ENCODE measurements at places on chromosomes 6 and 20.

- no peak for DNase-seq
These were observed 24.7 kb downstream of the KCNK17 start for GRCh38 chr6:39289490-39289889.

DNA sequence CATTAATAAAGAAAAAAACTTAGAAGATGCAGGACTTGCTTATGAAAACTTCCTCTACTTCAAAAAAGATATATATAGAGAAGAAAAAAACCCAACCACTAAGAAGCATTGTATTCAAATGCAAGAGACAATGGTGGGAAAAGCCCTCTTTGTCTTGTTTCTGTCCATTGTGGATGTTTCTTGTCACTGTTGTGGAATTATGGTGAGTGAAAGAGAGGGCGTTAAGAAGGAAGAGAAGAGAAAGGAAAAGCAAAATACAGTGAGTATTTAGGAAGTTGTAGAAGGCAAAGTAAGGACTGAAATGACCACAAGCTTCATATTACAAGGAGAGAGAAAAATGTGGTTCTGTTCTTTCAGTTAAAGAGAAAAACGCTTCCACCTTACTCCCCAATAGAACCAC is 14.1 kb upstream of the THBD start:
- DNase-seq = no peak

GRCh38 chr6:158244373-158244772 is 67.9 kb upstream of the TULP4 start:
- no peak for DNase-seq

- DNase-seq = no peak
These were observed 1.1 kb upstream of the SLC2A10 start for GRCh38 chr20:46708172-46708860.

DNA sequence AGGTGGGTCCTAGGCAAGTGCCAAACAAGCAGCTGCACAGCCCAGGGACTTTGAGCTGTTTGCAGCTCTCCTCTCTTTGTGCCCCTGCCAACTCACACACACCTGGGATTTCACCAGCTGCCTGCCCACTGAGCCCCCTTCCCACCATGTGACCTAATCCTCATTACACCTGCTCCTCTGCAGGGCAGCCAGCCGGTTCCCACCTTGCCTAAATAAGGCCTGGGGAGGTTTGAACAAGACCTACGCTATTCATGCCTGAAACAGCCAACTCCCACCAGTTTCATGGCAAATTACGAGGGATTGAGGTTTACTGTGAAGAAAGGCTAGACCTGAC is 92.6 kb upstream of the SOX4 start:
- no peak for DNase-seq

- DNase-seq = no peak
These were observed 3.9 kb downstream of the LPIN3 start for GRCh38 chr20:41344477-41344876.

DNA sequence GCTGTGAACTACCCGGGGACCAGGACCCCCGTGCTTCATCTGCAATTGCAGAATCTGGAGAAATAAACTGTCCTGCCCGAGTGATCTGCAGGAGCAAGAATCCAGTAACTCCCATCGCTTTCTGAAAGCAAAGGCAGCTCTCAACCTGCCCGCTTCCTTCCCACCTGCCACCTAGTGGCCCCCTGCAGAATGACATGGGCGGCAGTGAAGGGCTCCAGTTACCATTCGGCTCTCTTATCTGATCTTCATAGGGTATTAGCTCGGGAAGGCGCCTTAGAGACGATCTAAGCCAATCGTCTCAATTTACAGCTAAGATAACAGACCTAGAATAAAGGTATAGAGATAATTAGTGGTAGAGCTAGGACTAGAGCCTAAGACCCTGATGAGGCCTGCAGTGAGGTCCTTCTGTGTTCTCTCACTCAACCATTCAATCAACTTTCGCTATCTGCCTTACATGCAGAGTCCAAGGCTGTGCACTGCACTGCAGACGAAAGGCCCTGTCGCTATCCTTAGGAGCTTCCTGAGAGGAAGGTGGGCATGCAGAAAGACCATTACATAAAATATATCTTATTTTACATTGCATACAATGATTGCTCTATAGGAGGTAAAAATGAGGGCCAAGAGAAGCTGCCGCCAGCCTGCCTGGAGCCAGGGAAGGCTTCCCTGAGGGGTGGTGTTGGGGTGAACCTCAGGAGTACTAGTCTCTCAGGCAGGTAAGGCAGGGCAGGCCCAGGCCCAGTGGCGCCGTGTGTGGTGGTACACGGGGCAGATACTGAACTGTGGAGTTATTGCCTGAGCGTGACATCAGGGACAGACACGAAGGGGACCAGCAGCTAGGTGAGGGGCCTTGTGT is 7.1 kb upstream of the PSMG4 start:
- DNase-seq = peak; percentile 63

GRCh38 chr6:15504581-15505350 is 158.1 kb downstream of the DTNBP1 start:
- no peak for DNase-seq

- DNase-seq = peak; percentile 67
These were observed at the start of gene SYTL3 for GRCh38 chr6:158649289-158650143. Gene SYTL3, plus strand, starts transcription at chr6:158650054. Its CDS starts 13,215 bp downstream, at chr6:158663269.

GRCh38 chr6:97067045-97067444 is 142.5 kb downstream of the KLHL32 start:
- DNase-seq = no peak

DNA sequence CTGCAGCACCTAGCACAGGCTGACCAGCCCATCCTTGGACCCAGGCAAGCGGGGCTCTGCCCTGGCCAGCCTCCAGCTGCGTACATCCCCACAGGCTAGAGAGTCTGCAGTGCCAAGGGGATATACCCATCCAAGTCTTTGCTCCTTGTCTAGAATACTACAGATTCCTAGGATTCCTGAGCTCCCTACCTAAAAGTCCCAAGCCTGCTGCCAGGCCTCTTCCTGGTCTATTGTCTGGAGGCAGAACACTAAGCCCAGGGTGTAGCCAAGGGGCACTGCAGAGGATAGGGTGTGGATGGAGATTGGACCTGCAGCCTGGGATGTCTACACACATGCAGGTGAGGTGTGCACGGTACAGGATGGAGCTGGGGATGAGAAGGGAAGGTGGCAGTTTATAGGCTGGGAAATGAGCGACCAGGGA is 90.0 kb upstream of the SIRPA start:
- no peak for DNase-seq

DNA sequence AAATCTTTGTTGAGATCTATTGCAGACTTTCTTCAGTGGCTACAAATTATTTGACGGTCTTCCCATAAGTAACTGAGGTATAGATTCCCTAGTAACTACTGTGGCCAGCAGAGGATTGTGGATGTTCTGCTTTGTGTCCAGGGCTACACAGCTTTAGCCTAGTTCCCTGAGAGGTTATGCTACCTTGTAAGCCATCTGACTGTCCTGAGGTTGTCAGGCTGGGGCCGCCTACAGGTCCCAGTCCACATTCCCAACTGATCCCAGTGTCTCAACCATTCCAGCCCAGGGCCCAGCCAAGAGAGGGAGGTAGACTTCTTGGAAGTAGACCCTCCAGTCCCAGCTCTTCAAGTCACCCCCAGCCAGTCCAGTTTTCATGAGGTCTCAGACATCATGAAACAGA is 57.7 kb downstream of the BANF2 start:
- DNase-seq = no peak

GRCh38 chr6:122222761-122223160 is 176.7 kb upstream of the HSF2 start:
- no peak for DNase-seq

DNA sequence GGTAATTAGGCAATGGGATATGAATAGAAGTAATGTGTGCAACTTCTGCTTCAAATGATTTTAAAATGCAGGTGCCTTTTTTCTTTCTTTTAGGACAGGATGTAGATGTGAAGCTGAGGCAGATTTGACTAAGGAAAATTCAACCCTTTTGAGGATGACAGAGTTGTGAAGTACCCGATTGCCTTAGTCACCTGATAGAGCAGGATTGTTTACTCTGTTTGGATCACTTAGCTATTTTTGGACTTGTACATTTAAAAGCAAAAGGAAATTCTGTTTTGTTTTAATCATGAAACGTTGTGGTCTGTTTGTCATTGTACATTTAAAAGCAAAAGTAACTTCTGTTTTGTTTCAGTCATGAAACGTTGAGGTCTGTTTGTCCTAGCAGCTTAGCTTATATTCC is 143.4 kb downstream of the FAM83B start:
- DNase-seq = no peak

DNA sequence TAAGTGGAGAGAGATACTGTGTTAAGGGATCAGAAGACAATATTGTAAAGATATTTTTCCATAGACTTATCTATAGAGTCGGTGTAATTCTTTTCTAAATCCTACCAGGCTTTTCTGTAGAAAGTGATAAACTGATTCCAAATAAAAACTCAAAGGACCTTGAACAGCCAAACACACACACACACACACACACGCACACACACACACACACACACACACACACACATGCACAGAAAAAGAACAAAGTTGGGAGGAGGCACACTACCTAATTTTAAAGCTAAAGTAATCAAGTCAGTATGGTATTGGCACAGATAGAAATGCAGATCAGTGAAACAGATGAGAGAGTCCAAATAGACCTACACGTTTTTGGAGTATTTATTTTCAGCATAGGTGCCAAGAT is 456.2 kb downstream of the CDC5L start:
- DNase-seq = no peak

DNA sequence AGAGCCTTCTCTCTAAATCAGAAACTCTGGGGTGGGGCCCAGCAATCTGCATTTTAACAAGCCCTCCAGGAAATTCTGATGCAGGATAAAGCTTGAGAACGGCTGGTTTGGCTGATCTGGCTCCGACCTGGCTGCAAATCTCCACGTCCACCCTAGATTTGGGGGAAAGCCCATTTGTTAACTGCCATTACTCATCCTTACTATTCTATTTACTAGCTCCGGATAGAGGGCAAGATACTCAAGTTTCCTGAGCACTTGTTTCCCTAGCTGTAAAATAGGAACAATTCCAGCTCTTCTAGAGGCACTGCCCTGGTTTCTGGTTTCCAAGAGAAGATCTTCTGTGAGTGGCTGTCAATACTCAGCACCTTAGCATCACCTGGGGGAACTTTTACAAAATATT is 44.4 kb downstream of the DAAM2 start:
- no peak for DNase-seq

DNA sequence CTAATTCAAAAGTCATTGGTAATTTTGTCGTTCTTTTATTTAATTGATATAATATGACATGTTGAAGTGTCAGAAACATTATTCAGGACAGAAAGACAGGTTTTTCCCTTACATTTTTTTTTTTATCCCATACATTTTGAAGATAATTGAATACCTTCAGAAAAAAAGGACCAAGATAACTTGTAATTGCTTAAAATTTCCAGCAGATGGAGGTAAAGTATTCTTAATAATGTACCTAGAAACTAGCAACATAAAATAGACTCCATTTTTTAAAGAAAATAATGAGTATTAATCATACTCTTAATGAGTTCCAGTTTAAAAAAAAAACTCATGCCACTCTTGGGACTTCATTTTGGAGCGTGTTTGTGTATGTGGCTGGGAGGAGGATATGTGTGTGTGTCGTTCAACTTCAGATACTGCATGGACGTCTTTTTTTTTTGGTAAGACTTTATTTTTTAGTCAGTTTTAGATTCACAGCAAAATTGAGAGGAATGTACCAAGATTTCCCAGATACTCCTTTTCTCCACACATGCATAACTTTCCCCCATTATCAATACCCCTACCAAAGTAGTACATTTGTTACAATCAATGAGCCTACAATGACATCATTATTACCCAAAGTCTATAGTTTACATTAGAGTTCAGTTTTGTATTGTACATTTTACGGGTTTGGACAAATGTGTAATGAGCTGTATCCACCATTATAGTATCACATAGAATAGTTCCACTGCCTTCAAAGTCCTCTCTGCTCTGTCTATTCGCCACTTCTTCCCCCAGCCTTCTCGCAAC is 79.4 kb downstream of the ROS1 start:
- DNase-seq = no peak

- DNase-seq = no peak
These were observed 81.4 kb downstream of the LAMA2 start for GRCh38 chr6:128964233-128964755.

DNA sequence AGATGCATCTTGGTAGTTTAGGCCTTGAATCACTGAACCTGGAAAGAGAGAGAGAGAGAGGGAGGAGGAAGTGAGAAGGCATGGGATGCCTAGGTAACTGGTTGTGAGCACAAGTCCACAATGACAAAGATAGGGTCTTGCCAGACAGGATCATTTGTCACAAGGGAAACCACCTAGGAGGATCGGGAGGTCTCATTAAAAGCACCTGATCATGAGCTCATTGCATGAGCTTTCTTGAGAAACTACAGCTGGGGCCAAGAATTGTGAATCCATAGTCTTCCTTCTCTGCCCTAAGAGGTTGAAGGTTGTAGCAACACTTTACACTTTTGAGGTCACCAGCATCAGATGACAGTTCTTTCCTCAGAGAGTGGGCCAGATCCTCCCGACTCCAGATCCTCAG is 195.7 kb downstream of the CD83 start:
- no peak for DNase-seq

DNA sequence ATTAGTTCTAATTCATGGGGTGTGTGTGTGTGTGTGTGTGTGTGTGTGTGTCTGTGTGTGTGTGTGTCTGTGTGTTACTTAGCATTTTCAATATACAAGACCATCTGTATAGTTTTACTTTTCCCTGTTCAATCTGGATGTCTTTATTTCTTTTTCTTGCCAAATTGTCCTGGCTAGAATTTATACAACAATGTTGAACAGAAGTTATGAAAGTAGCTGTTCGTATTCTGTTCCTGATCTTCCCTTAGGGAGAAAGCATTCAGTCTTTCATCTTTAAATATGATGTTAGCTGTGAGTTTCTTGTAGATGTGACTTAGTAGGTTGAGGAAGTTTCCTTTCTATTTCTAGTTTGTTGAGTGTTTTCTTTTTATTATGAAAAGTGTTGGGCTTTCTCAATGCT is 334.7 kb upstream of the RNF24 start:
- DNase-seq = no peak

GRCh38 chr6:10310826-10311225 is 104.0 kb downstream of the TFAP2A start:
- no peak for DNase-seq

DNA sequence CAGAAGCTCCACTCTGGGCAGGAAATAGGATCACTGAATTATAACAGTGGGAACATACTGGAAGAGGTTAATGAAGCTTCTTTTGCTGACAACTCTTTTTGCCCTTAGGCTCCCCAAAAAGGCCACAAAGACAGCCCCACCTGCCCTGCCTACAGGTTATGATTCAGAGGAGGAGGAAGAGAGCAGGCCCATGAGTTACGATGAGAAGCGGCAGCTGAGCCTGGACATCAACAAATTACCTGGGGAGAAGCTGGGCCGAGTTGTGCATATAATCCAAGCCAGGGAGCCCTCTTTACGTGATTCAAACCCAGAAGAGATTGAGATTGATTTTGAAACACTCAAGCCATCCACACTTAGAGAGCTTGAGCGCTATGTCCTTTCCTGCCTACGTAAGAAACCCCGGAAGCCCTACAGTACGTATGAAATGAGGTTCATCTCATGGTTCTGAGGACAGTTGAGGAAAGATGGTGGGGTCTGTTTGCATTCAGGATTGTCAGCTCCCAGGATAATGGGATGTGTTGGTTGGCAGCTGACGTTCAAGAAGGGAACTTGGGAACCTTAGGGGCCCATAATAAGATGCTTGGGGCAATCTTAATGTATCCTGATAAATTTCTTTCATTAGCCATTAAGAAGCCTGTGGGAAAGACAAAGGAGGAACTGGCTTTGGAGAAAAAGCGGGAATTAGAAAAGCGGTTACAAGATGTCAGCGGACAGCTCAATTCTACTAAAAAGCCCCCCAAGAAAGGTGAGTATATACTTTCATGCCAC is 11.5 kb downstream of the BRD2 start:
- no peak for DNase-seq
